ENCODE measurements at places on chromosomes 5 and 9. TPM values are rescaled to one million over a fixed set of nuclear protein-coding genes. Genes with fewer than 3 reads are reported as not detected.

The DDX4 gene
- total RNA-seq, result not detected

The ORM2 gene
- total RNA-seq, result not detected

The CCL28 gene
- total RNA-seq, result 3.3 TPM

The AHRR gene
- total RNA-seq, result 1.3 TPM

The MYOT gene
- total RNA-seq, result 33.6 TPM

The CERCAM gene
- total RNA-seq, result 21.7 TPM

The AQP7 gene
- total RNA-seq, result 1.5 TPM

The PTPRD gene
- 4.2 TPM for total RNA-seq

The KLF9 gene
- total RNA-seq, result 209 TPM

The NPM1 gene
- 460 TPM for total RNA-seq

The ANGPTL2 gene
- total RNA-seq, result 57.0 TPM

The JAKMIP2 gene
- total RNA-seq, result 0.91 TPM

The NR6A1 gene
- total RNA-seq, result 2.8 TPM

The PCDHA9 gene
- total RNA-seq, result 0.42 TPM

The PIGO gene
- 12.5 TPM for total RNA-seq

The SLCO6A1 gene
- not detected for total RNA-seq

The ANKRD31 gene
- under 0.01 TPM for total RNA-seq

The FSD1L gene
- total RNA-seq, result 2.2 TPM

The C7 gene
- total RNA-seq, result 713 TPM

The ATOSB gene
- total RNA-seq, result 26.4 TPM
